H7 (cell line): ENCODE measurements at places on chromosomes 3 and 15. TPM values are rescaled to one million over a fixed set of nuclear protein-coding genes. Genes with fewer than 3 reads are reported as not detected.

GRCh38 chr3:195809291-195809785 is 2.4 kb downstream of the MUC4 start:
- peak; percentile 68 for DNase-seq

DNA sequence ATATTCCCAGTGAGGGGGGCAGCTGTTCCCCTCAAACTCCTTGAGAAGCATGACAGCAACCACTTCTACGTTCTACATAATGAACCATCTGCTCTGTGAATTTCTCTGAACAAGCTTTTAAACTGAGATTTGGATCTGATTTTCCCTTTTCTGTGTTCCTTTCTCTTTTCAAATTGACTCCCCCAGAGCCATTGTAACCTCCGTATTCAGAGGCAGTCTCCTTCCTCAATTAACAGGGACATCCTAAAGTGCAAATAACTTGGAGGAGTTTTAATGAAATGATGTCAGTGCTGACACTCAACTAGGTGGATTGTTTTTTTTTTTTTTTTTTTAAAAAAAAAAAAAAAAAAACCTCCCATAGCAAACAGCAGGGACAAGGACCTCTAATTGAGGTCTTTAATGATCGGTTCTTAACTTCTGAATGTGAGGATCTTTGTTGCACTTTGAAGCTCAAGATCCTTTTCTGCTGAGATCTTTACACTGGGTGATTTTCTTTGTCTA is 48.8 kb downstream of the ADAMTS9 start:
- DNase-seq = no peak

GRCh38 chr15:44298878-44299277 is 10.4 kb downstream of the GOLM2 start:
- peak; percentile 33 for DNase-seq

DNA sequence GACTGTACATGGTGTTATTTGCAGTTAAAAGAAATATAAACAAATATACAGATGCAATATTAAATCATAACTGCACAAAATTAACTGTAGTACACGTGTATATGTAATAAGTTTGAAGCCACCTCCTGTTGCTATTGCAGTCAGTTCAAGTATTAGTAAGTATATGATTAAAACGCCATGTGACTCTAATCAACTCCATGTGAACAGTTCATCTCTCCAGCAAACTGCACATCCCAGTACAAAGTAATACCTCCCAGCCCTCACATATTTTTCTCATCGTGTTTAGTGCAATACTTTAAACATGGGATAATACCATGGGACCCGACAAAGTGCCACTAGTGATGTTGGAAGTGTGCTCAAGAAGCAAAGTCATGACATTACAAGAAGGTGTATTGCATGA is 34.6 kb downstream of the PDCD10 start:
- DNase-seq = no peak

- no peak for DNase-seq
Measured at GRCh38 chr3:163916596-163917560, 1161.4 kb downstream of the SI start.

- no peak for DNase-seq
Measured at GRCh38 chr3:42868841-42869240, 6.8 kb downstream of the CYP8B1 start.

DNA sequence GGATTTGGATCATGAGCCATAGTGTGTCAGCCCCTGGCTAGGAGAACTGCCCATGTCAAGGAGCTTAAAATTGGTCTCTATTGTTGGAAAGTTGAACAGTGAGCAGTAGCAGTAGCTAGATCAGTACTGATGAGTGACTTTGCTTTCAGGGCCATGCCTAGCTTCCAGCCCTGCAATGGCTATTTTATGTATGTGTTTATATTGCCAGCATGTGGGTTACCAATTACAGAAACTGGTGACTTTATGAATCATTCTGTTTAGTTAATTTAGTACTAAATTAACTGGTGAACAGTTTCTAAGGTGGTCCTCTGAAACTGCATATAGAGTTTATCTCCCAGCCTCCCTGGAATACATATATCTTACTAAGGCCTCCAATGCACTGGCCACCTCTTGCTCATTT is 908.1 kb upstream of the ALCAM start:
- no peak for DNase-seq

DNA sequence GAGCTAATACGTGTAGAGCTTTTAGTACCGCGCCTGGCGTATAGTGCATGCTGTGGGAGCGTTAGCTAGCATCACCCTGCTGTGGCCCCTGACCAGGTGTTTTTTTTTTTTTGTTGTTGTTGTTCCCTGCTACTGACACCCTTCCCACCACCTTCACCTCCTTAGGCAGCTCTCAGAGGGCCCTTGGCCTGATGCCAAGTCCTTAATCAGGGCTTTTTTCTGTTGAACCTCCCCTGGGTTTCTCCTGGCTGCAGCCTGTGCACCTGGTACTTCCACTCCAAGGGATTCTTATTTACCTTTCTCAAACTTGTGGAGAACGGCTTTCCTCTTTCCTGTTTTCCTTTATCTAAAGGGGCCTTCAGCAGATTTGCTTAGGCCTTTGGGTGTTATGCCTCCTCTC is 53.3 kb downstream of the SLC7A14 start:
- no peak for DNase-seq

The SLC9C1 gene
- 0.38 and 0.41 TPM in 2 replicates for total RNA-seq

The ALDH1A2 gene
- 0.10 TPM in 1 of 2 replicates, not detected in the other for total RNA-seq
